ENCODE measurements at places on chromosomes 3 and 15.

- no peak for DNase-seq
Measured at GRCh38 chr3:24493746-24494617, 668 bp downstream of the THRB start.

GRCh38 chr15:50377867-50378751 is 23.1 kb upstream of the GABPB1 start:
- DNase-seq, result peak; percentile 9

DNA sequence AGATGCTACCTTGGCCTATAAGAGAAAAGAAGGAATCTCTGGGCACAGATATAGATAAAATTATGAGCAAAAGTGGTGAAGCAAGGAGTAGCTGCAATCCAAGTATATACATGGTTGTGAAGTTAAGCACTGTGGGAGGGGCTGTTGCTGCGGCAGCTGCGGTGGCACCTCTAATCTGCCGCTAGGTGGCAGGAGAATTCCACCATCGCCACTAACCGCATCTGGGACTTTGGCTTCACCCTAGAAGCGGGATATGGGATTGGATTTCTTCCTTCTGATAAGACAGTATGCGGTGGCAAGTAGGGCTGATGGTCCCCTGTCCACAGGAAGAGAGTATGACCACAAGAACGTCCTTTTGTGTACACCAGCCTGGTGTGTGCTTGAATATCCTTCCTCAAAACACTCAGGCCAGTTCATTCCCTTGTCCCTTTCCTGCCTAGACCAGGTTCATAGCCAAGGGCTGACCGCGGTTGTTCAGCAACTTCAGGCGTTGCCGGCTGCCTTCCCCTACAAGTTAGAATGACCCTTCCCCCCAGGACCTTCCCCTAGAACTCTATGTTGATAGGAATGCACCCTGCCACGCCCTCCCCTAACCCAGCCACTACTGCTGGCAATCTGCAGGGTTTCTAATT is 5.1 kb downstream of the MAGEL2 start:
- DNase-seq, result peak; percentile 64

DNA sequence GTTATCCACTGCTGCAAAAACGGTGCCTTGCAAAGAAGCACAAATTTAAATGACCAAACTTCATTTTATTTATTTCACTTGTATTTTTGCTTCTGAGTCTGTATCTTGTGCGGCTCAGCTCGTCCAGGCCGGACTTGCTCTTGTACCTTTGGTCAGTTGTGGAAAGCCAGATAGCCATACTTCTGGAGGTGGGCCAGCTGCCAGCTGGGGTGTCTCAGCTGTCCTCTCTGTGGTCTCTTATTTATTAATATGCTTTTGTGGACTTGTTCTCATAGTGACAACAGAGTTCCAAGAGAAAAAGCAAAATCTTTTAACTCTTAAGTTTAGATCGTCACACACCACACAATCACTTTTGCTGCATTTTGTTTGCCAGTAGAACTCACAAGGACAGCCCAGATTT is 87.7 kb downstream of the IL1RAP start:
- no peak for DNase-seq

DNA sequence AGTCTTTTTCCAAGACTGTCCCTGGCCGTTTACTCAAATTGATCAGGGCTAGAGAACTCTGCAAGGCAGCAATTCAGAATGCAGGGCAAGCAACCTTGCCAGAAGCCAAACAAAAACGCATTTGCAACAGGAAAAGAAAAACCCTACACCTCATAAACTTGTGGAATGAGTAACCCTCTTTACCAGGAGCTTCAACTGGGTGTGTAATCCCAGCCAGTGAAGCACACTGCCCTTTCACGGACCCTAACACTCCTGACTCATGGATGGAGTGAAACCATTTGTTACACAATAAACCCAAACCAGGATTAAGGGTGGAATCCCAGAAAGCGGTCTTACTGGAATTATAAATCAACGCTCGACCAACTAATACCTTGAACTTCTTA is 14.8 kb upstream of the LDHAL6B start:
- DNase-seq, result no peak

GRCh38 chr15:101570241-101570640 is 80.7 kb upstream of the PCSK6 start:
- DNase-seq, result no peak

DNA sequence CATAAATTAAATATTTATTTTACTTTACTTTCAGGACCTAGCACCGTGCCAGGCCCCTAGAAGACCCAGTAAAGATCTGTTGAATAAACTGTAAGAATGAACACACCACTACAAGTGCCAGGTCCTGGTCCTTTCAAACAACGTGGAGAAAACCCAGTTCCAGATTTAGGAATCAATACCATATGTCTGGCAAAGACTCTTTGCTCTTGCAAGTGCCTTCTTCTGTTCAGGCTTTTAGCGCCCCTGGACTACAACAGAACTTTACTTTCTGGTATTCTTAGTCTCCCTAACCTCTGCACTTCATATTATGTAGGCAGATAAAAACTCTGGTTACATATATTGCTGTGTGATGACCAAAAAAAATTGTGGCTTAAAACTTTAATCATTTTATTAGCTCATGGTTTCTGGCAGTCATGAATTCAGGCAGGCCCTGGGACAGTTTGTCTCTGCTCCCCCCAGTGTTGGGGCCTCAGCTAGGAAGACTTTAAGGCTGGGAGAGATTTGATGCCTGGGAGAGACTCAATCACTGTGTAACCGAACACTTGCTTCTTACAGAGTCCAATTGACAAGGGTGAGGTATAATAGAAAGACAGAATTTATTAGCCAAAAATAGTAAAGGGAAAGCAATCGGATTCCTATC is 2.9 kb upstream of the PSMA4 start:
- DNase-seq, result no peak

DNA sequence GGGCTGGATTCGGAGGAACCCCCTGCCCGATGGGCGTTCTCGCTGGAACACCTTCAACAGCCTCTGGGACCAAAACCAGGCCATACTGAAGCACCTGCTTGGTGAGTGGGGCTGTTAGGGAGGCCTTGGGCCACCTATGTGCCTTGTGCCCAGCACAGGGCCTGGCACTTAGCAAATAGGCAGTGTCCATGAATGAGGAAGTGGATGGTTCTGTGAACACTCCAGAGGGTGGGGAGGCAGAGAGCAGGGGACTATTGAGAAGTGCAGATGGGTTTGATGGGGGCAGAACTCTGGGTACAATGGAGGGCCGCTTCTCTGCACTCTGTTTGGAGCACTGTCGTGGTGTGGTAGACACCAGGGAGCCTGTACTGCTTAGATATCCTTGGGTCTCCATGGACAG is 1.5 kb downstream of the ECE2 start:
- no peak for DNase-seq

GRCh38 chr3:73547427-73548248 is 77.1 kb downstream of the PDZRN3 start:
- no peak for DNase-seq

GRCh38 chr15:95770196-95770595 is 560.3 kb upstream of the NR2F2 start:
- no peak for DNase-seq

GRCh38 chr3:59809710-59810444 is 760.1 kb upstream of the CFAP20DC start:
- DNase-seq, result no peak

DNA sequence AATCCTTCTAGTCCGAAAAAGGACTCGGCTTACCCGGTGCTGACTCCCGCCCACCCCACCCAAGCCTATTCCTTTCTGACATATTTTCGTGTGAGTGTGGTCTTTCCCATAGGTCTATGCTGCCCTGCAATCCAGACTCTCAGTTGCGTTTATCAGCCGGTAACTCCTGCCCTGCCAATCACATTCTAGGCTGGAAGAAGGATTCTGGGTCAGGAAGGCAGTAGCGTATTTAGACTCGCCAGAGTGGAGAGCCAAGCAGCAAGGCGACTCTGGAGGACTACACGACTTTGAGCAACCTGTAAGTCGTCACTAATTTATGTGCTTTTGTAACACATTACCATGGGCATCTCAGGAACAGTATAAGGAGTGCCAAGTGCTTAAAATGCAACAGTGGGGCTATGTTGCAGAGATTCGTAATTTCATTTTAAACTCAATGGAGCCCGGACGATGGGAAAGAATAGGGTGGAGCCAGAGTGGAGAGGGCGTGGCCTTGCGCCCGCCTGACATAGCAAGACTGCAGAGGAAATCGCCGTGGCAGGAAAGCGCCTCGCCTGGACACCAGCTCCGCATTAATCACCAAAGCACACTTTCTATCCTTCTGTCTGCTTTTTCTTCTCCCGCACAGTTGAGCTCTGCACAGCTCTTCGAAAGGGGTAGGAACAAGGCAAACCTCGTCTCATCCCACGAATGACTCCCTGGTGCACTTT is 1044.2 kb downstream of the AGBL1 start:
- DNase-seq, result no peak

DNA sequence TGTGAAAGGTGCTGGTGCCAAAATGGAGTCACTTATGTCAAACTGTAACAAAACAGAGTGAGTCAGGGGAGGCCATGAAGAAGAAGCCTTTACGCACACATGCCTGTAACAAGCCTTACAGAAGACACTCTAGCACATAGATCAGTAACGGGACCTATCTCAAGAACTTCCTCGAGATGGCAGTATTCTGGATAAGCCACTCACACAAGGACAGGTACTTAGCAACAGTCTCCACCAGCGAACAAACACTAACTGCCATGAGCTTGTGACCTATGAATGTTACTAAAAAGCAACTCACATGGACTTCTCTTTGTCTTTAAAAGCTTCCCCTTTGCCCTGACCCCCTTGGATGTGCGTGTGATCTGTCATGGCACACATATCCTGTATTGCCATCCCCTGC is 235.1 kb downstream of the CD47 start:
- no peak for DNase-seq

DNA sequence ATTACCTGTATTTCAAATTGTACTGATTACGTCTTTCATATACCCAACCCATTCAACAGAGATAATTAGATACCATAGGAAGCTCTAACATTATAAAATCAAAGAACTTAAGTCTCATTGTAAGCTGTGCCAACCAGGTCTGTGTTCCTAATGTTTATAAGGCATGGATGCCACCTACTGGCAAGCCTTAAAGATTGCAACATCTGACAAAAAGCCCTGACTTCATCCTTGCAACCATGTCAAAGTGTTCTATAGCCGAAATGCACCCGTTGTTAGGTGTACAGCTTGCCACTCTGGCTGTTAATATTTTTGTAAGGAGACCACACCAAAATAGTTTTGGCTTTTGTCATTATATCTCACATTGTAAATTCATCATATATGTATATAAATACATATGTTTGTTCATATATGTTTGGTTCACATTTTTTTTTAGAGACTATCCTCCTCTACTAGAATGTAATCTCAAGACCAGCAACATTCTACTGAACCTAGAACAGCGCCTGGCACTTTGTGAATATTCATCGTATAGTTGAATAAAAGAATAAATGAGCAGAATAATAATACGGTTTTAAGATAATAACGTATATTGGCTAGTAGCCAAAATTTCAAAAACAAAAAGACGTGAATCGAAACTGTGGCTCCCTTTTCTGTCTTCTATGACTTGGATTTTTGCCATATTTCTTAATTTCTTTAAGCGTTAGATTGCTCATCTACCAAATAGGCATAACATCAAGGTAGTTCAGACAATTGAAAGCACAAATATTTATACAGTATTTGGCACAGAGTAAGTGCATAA is 258.1 kb downstream of the TBL1XR1 start:
- DNase-seq, result no peak

DNA sequence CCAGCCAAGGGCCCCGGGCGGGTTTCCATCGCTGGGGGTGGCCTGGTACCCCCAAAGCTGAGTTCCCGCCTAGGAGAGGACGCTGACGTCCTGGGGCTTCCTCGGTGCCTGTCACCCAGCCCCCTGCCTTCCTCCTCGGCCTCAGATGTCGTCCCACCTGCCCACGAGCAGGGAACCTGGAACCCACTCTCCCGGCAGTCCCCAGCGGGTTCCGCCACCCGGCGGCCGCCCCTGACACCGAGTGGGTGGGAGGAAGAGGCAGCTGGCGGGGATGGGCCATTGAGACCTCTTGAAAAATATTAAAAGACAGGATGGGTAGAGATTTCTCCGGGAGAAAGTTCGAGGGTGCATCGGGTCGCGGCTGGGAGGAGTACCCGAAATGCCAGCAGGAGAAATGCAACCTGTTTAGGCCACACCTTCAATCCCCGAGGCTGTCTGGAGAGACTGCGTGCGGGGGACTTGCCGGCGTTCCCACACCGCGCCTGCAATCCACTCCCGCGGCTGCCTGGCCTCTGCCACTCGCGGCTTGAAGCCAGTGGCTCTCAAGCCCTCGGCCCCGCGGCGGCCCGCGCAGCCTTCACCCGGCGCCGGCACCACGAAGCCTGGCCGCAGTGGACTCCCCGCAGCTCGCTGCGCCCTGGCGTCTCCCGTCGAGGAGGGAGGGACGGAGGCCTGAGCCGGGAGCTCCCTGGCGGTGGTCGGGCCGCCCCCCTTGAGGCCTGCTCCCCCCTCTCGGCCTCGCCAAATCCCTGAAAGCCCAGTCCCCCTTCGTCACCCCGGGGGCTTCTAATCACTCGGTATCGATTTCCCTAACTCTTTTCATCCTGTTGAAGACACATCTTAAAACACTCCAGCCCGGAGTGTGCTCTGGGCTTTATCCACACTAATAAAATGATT is 8.6 kb upstream of the NR2F2 start:
- DNase-seq, result no peak

DNA sequence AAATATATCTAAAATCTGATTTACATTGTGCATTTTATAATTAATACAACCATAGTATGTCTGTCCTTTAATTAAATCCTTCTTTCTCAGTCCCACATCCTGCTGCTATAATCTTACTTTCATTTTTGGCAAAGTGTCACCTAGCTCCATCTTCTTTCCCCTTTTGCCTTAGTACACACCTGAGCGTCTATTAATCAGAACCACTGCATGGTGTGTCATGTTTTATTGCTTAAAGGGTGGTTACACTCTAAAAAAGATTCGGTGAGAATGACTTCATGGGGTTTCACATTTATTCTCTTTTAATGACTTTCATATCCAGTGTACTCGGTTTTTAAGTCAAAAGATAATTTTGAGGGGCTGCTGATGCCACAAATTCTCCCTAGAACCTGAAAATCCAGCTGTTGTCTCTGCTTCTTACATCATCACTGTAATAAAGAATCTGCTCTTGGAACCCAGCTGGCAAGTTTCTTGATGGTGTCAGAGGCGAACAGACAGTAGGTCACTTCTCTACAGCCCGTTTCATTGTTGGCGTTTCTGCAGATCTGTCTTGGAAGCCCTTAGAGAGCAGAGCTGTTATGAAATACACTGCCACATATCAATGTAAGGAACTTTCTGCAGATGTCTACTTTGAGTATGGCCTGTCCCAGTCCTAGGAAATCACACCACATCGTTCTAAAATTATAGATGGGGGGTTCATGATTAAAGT is 99.7 kb downstream of the TIGIT start:
- DNase-seq, result no peak

GRCh38 chr3:188589071-188589470 is 435.1 kb downstream of the LPP start:
- DNase-seq, result no peak

Measured in activated CD8-positive, alpha-beta memory T cell treated with anti-CD3 and anti-CD28 coated beads for 24 hours (primary cell).